WERI-Rb-1 (cell line): ENCODE measurements at places on chromosomes 12 and 14.

- no peak for DNase-seq
Measured at GRCh38 chr12:28869197-28869596, 279.9 kb upstream of the FAR2 start.

DNA sequence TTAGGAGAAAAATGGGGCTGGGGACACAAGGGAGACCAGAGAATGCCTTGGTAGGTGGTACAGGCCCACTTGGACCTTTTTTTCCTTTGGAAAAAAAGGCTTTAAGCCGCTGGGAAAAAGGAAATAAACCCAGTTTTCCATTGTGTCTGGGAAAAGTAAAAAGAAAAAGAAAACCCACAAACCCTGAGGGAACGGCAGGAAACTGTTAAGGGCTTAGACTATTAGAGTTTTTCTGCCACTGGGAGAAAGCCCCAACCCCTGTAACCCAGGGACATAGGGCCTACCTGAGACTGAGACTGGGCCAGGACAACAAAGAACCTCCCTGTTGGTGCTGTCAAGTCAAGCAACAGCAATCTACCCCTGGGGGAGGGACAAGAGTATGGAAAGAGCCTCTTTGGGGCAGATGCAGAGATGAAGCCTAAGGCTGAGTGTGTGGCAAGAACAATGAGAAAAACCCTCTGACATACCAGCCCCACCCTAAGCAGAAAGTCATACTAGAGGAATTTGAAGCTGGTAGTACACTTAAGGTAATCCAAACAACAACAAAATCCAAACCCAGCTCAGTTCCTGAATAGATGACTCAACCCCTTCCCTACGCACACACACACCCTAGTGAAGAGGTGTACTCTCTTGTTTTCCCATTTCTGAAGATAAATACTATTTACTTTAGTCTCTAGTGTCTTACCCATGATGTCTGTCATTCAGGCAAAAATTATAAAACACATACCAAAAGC is 22.8 kb downstream of the ATF1 start:
- no peak for DNase-seq

DNA sequence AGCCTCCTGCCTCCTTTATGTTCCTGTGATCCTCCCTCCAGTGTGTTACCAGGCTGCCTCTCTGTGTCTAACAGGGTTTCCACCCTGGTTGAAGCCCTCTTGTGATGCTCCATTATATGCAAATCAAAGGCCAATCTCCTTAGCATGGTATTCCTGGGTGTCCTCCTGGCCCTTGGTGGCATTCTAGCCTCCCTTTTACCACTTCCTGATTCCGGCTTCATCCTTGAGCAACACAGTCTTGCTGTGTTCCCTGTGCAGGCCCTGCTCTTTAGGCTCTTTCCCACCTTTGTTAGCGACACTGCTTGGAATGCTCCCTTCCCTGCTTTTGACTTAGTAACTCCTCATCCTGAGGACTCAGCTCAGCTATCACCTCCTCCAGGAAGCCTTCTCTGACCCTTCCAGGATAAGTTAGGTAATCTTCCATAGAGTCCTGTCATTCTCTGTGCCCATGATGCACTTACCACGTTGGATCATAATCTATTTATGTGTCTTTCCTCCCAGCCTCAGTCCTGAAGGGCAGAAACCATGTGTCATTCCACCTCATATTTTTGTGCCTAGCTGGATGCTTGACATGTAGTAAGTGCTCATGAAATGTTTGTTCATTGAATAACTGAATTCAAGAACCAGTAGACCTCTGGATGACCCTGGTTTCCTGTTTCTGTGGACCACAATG is 37.3 kb downstream of the PRKCH start:
- DNase-seq, result no peak

- no peak for DNase-seq
Measured at GRCh38 chr12:26121323-26122060, 3.3 kb downstream of the BHLHE41 start.

- no peak for DNase-seq
Measured at GRCh38 chr12:15662983-15663659, 126.1 kb downstream of the EPS8 start.
